ENCODE measurements at places on chromosomes 13 and 19. TPM values are rescaled to one million over a fixed set of nuclear protein-coding genes. Genes with fewer than 3 reads are reported as not detected.

GRCh38 chr19:49555600-49556411 lies 24.6 kb downstream of the NOSIP start:
- H3K4me1 ChIP-seq, result peaks cover 30% of the 10 kb centered on the region
- no peaks in the 10 kb centered on the region for H3K27me3 ChIP-seq
- peaks cover 66% of the 10 kb centered on the region for H3K36me3 ChIP-seq
- DNase-seq, result peak; percentile 86
- no peak overlapping the region for H3K27ac ChIP-seq
- H3K4me3 ChIP-seq, result no peak overlapping the region

PSG11 gene
- not detected for total RNA-seq

- H3K4me3 ChIP-seq, result no peak overlapping the region
- peak overlapping the region; percentile 53 for H3K27ac ChIP-seq
- no peaks in the 10 kb centered on the region for H3K27me3 ChIP-seq
- H3K4me1 ChIP-seq, result no peaks in the 10 kb centered on the region
- H3K36me3 ChIP-seq, result no peaks in the 10 kb centered on the region
Measured at GRCh38 chr13:48110132-48110868, 15.4 kb upstream of the MED4 start.

PDCD5 gene
- 91.3 TPM for total RNA-seq

- H3K27ac ChIP-seq, result no peak within 1 kb of the TSS
- no peak within 1 kb of the TSS for H3K4me3 ChIP-seq
- peaks cover 8% of the 10 kb centered on the region for H3K27me3 ChIP-seq
- H3K36me3 ChIP-seq, result no peaks in the 10 kb centered on the region
- no peak for DNase-seq
Measured at GRCh38 chr19:39704181-39705044, at the start of gene LGALS14. Gene LGALS14 (plus strand): TSS chr19:39704481. CDS start chr19:39704529, 48 bp downstream.

DNA sequence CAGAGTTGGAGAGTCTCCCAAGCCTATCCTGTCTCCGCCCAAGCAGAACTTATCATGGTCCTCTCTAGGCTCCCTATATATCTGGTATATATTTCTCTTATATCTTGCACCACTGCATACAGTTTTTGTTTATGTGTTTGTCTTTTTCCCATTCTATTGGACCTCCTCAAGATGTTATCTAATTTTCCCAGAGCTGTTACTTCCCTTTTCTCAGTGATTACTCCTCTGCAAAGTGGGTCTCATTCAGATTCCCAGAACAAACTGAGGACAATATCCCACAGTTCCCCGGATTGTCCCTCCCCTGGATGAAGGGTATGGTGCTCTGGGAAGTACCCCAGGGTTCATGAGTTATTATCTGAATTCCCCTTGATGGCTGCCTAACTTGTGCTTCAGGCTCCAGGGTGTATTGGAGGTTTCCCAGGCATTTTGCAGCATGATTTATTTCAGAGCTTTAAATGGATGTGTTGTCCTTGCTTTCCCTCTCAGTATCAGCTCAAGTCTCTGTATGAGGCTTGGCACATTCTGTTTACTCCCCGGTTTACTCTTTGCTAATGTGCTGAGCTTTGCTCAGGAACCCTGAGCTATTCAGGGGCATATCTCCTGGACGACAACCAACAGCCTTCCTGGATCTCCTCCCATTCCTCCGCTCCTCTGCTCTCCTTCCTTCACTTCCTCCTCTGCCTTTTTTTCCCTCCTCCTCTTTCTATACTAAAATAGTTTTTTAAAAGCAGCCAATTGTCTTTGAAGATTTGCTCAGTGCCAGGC lies 329.3 kb downstream of the SPRY2 start:
- no peak for DNase-seq
- H3K4me1 ChIP-seq, result no peaks in the 10 kb centered on the region
- no peaks in the 10 kb centered on the region for H3K36me3 ChIP-seq
- H3K4me3 ChIP-seq, result no peak overlapping the region
- H3K27ac ChIP-seq, result no peak overlapping the region
- no peaks in the 10 kb centered on the region for H3K27me3 ChIP-seq

ADGRE2 gene
- 32.0 TPM for total RNA-seq

GRCh38 chr19:32627714-32628270 lies 46.8 kb downstream of the PDCD5 start:
- no peaks in the 10 kb centered on the region for H3K27me3 ChIP-seq
- no peaks in the 10 kb centered on the region for H3K4me1 ChIP-seq
- DNase-seq, result no peak
- H3K4me3 ChIP-seq, result no peak overlapping the region
- H3K36me3 ChIP-seq, result no peaks in the 10 kb centered on the region

GRCh38 chr19:6610934-6611852 lies 20.2 kb upstream of the CD70 start:
- peaks cover 62% of the 10 kb centered on the region for H3K27me3 ChIP-seq
- DNase-seq, result no peak
- H3K36me3 ChIP-seq, result no peaks in the 10 kb centered on the region
- no peak overlapping the region for H3K27ac ChIP-seq
- H3K4me1 ChIP-seq, result no peaks in the 10 kb centered on the region
- no peak overlapping the region for H3K4me3 ChIP-seq

- no peak for DNase-seq
- no peak overlapping the region for H3K27ac ChIP-seq
- H3K36me3 ChIP-seq, result no peaks in the 10 kb centered on the region
- H3K4me3 ChIP-seq, result no peak overlapping the region
- H3K4me1 ChIP-seq, result no peaks in the 10 kb centered on the region
Measured at GRCh38 chr19:33441828-33442227, 68.3 kb downstream of the CEBPG start.

HIF3A gene
- 15.9 TPM for total RNA-seq

TTC9B gene
- not detected for total RNA-seq

FUT6 gene
- total RNA-seq, result 0.73 TPM

GRCh38 chr13:40566811-40567210 lies 99.6 kb downstream of the FOXO1 start:
- peaks cover 20% of the 10 kb centered on the region for H3K4me1 ChIP-seq
- no peaks in the 10 kb centered on the region for H3K36me3 ChIP-seq
- H3K4me3 ChIP-seq, result no peak overlapping the region
- H3K27ac ChIP-seq, result no peak overlapping the region
- no peak for DNase-seq
- no peaks in the 10 kb centered on the region for H3K27me3 ChIP-seq

KIR3DL2 gene
- 0.20 TPM for total RNA-seq

PNMA8A gene
- 3.8 TPM for total RNA-seq

GRCh38 chr13:27076421-27076820 lies 95.2 kb downstream of the USP12 start:
- H3K27ac ChIP-seq, result no peak overlapping the region
- H3K27me3 ChIP-seq, result no peaks in the 10 kb centered on the region
- H3K36me3 ChIP-seq, result peaks cover 19% of the 10 kb centered on the region
- DNase-seq, result no peak

CHAF1A gene
- 24.1 TPM for total RNA-seq

GRCh38 chr19:38425810-38426466 lies at the start of gene RASGRP4:
Gene RASGRP4 (minus strand): TSS chr19:38426219. CDS start chr19:38426091, 128 bp downstream.
- H3K27ac ChIP-seq, result peak within 1 kb of the TSS; percentile 77
- DNase-seq, result peak; percentile 57
- peaks cover 23% of the 10 kb centered on the region for H3K27me3 ChIP-seq
- H3K4me3 ChIP-seq, result peak within 1 kb of the TSS; percentile 53
- H3K36me3 ChIP-seq, result no peaks in the 10 kb centered on the region
- no peaks in the 10 kb centered on the region for H3K4me1 ChIP-seq

- no peaks in the 10 kb centered on the region for H3K36me3 ChIP-seq
- H3K4me3 ChIP-seq, result no peak overlapping the region
- H3K4me1 ChIP-seq, result no peaks in the 10 kb centered on the region
- no peak for DNase-seq
Measured at GRCh38 chr13:48561466-48562235, 28.8 kb upstream of the RCBTB2 start.

- no peaks in the 10 kb centered on the region for H3K27me3 ChIP-seq
- no peaks in the 10 kb centered on the region for H3K36me3 ChIP-seq
- H3K4me1 ChIP-seq, result no peaks in the 10 kb centered on the region
Measured at GRCh38 chr19:38745316-38745715, 1.0 kb upstream of the CAPN12 start.

GRCh38 chr13:52665325-52665724 lies 12.7 kb downstream of the SUGT1 start:
- DNase-seq, result no peak
- H3K4me3 ChIP-seq, result no peak overlapping the region
- peaks cover 93% of the 10 kb centered on the region for H3K36me3 ChIP-seq
- no peaks in the 10 kb centered on the region for H3K4me1 ChIP-seq
- H3K27me3 ChIP-seq, result no peaks in the 10 kb centered on the region
- H3K27ac ChIP-seq, result no peak overlapping the region
